ENCODE measurements at places on chromosomes 5 and 9.

- DNase-seq: no peak
Observed at GRCh38 chr5:72937517-72938061, 18.3 kb upstream of the FCHO2 start.

DNA sequence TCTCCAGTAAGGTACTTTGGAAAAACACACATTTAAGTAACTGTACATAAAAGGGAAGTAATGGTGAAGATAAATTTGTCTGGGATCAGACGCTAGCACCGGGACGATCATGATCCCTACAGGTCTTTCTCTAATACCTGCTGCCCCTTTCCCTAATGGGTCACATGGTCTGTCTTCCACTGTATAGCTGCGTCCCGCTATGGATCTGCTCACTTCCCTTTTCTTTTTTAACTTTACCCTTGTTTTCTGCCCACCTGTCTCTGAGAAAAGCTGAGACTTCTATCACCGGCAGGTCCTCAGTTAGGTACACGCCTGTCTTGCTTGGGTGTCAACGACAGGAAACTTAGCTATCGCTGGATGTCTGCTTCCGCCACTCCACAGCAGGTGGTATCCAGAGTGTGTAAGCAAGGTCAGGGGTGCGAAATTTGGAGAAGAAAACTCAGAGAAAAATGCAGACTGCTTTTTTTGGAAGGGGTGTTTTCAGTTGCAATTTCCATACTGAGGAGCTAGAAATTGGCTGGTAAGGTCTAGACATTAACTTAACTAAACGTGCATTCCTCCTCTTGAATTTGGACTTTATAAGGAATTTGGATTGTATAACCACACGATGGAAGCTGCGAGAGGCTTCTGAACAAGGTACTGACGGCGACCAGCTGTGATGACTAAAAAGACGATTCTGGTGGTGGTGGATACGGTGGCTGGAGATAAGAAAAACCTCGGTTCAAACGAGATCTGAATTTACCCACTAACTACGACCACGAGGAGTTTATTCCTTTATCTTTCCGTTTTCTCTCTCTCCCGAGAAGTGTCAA lies 1.1 kb upstream of the ICE1 start:
- peak; percentile 34 for DNase-seq

DNA sequence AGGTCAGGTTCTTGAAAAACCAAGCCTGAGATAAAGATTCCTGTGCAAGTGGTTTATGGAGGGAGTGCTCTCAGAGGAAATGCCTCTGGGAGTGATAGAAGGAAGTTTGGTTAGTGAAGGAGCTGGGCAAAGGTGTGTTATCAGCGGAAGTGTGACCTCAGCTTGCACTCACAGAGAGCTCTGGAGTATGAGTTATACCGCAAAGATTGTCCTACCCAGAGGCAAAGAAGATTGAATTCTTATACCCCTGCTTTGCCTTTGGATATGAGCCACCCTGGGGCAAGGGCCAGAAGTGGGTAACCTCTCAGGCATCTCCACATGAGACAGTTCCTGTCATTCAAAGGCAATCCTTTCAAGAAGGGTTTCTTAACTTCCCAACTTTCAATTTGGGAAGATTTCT lies 145.6 kb downstream of the MUSK start:
- DNase-seq: no peak

GRCh38 chr9:88691811-88692210 lies 156.8 kb downstream of the NXNL2 start:
- DNase-seq: no peak

DNA sequence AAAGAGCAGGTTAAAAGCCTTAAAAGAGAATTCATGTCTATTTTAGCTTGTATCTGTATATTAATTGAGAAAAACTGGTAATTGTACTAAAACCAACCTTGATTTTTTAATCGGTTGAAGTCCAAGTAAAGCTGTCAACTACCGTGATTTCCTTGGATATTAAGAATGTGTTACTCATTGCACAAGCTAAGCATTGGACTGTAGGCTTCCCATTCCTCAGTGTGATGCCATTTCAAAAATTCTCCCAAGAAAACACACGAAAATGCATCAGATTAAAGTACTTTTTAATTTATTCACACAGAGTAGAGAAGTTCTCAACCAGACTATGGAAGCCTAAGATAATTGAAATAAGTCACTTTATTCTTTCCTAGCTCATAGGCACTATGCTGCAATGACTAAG lies 761.4 kb upstream of the TYRP1 start:
- no peak for DNase-seq

DNA sequence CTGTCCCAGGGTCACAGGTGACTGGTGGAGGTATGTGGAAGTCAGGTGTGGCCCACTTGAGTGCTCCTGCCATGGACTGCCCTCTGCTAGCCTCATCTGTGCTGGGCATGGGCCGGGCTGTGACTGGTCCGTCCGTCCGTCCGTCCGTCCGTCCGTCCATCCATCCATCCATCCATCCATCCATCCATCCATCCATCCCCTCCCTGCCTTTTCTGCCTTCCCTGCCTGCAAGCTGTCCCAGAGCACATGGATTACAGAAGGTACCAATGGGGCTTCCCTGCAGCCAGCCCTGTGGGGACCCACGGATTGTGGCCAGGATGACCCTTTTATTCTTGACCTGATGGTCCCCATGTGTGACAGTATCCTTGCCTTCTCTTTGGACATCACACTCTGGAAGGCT lies 92.5 kb downstream of the MACROH2A1 start:
- no peak for DNase-seq

GRCh38 chr5:172956936-172957335 lies 2.3 kb upstream of the RPL26L1 start:
- no peak for DNase-seq

DNA sequence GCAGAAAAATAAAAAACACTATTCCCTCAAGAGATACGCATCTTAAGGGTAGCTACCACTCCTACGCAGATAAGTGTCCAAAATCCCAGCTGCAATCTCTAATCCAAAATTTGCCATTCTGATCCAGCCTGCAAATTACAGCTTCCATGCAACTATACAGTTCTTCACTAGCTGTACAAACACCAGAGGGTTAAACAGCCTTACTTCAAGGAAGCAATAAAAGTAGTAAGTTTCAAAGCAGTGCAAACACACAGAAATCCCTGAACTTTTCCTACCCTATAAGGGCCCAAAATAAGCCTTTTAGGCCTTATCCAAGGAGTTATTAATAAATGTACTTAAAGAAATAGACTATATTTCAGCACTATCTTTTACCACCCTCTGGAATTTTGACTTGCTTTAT lies 39.5 kb downstream of the PWWP2A start:
- no peak for DNase-seq

- no peak for DNase-seq
Observed at GRCh38 chr9:79224672-79225433, 346.9 kb upstream of the TLE4 start.

GRCh38 chr9:134782921-134783698 lies 97.5 kb upstream of the FCN2 start:
- DNase-seq: no peak

Data from SHP77 (cell line).